LoVo (cell line): ENCODE measurements at places on chromosomes 12 and 14.

DNA sequence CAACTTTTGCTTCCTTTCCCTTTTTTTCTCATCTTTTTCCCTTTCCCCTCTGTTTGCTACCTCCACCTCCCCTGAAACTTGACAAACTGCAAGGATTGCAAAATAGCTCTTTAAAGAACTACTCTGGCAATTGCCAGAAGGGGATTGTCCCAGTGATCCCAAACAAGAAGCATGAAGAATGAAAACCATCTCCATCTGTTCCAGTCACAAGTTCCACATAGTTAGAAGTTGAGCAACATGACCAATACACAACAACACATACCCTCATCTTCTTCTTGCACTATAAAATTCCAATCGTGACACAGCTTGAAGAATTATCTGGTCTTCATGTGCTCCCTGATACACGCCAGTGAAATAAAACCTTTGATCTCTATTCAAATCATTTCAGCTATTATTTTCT lies 93.7 kb upstream of the USP15 start:
- no peak for DNase-seq

GRCh38 chr12:96294831-96295230 lies 100.7 kb downstream of the ELK3 start:
- DNase-seq, result no peak

DNA sequence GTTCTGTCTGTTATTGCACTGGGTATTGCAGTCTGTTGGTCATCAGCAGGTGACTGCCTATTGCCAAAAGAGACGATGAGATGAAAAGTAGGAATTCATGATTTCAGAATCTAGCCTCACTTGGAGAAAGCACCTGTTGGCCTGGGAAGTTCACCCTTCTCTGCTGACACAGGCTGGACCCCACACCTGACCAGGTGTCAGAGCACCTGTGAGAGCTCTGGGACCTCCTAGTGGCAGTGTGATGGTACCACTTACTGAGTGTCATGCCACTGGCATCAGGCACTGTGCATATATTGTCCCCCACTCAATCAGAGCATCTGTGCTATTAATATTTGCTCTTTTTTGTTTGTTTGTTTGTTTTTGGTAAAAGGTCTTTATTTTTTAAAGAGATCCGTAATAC lies 68.0 kb downstream of the RASSF3 start:
- no peak for DNase-seq

DNA sequence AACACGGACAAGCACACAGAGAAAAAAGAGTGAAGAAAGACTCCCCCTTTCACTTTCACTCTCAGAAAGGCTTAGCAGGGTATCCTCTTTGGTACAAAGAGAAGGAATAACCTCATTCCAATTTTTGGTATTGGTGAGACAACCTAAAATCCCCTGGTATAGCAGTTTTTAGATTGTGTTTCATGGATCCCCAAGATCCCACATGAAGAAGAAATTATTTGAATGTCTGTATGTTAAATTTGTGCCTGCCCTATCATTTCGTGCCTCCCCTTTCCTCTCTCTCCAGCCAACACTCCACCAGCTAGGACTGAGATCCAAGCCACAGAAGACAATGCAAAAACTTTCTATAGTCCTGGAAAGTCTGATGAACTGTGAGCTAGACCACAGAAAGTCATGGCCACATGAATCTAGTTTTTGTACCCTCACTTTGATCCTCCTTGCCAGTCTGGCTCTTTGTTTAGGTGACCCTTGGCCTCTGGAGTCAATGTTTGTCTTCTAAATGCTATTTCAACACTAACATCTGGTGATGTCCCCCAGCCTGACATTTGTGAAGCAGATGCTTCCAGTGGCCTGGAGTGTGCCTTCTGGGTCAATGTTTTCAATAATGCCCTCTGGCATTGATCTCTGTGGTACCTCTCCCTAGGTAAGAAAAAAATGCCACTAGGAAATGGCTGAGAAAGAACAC lies 181.9 kb upstream of the BMP4 start:
- DNase-seq, result no peak

DNA sequence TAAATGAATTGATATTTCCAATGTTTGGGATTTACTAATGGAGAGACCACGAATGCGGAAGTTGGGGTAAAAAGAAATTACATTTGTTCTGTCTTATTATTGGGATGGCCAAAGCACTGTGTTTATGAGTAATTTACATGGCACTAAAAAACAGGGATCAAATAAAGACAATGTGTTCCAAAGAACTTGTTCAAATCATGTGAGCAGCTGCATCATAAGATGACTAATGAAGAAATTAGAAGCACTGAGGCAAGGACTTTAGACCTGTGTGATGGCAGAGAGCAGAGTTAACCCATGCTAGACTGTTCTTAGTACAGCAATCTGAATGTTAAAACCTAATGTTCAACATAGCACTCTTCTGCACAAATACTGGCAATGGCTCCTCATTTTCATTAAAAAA lies 34.3 kb upstream of the DCN start:
- no peak for DNase-seq

GRCh38 chr14:101071493-101071906 lies 168.0 kb upstream of the RTL1 start:
- DNase-seq, result no peak

- DNase-seq, result peak; percentile 54
These were observed 37.3 kb upstream of the EML1 start for GRCh38 chr14:99755629-99756603.
